ENCODE measurements at places on chromosomes 6 and 20. TPM values are rescaled to one million over a fixed set of nuclear protein-coding genes. Genes with fewer than 3 reads are reported as not detected.

Gene LHFPL5
- not detected for total RNA-seq

Gene SLC52A3
- not detected for total RNA-seq

Gene CAGE1
- not detected for total RNA-seq

Gene COL21A1
- 12.0 TPM for total RNA-seq

Gene OLIG3
- total RNA-seq, result not detected

Gene FILIP1
- 2.9 TPM for total RNA-seq
